ENCODE measurements at places on chromosomes 3 and 15. TPM values are rescaled to one million over a fixed set of nuclear protein-coding genes. Genes with fewer than 3 reads are reported as not detected.

The CCDC39 gene
- total RNA-seq = not detected

The RIOX2 gene
- 22.5 TPM for total RNA-seq

The BTLA gene
- not detected for total RNA-seq

The PIGZ gene
- total RNA-seq = 7.4 TPM

The PLCH1 gene
- 0.40 TPM for total RNA-seq

The TRIM42 gene
- total RNA-seq = not detected

- no peak for ATAC-seq
- H3K4me3 ChIP-seq = peak overlapping the region; percentile 56
- peaks cover 61% of the 10 kb centered on the region for H3K4me1 ChIP-seq
- H3K36me3 ChIP-seq = peaks cover 4% of the 10 kb centered on the region
- no peaks in the 10 kb centered on the region for H3K27me3 ChIP-seq
Measured at GRCh38 chr3:14179114-14179465, 473 bp downstream of the LSM3 start.

DNA sequence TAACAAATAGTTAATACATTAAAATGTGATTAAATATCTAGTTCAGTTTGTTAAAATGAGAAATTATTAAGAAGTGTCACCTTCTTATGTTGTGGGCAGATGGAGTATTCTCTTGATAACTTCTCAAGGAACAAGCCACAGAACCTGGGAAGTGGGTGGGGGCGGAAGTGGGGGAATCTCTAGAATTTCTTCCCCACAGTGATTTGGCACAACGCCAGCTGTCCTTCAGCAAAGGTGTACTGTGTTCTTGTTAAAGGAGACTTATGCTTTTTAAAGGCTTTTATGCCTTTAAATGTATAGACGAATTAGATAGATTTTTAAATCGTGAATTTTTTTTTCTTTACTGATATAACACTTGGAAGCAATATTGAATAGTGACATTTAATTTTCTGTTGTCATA is 42.4 kb downstream of the SEC22A start:
- no peaks in the 10 kb centered on the region for H3K36me3 ChIP-seq
- H3K27me3 ChIP-seq = no peaks in the 10 kb centered on the region
- H3K27ac ChIP-seq = no peak overlapping the region

- no peak overlapping the region for H3K4me3 ChIP-seq
- H3K4me1 ChIP-seq = no peaks in the 10 kb centered on the region
- H3K27ac ChIP-seq = no peak overlapping the region
- ATAC-seq = no peak
- H3K36me3 ChIP-seq = no peaks in the 10 kb centered on the region
- no peaks in the 10 kb centered on the region for H3K27me3 ChIP-seq
Measured at GRCh38 chr3:125202197-125202596, 10.4 kb downstream of the SLC12A8 start.

GRCh38 chr3:94525043-94525442 is 462.2 kb downstream of the NSUN3 start:
- H3K4me1 ChIP-seq = no peaks in the 10 kb centered on the region
- H3K4me3 ChIP-seq = no peak overlapping the region
- H3K27me3 ChIP-seq = no peaks in the 10 kb centered on the region
- no peaks in the 10 kb centered on the region for H3K36me3 ChIP-seq

DNA sequence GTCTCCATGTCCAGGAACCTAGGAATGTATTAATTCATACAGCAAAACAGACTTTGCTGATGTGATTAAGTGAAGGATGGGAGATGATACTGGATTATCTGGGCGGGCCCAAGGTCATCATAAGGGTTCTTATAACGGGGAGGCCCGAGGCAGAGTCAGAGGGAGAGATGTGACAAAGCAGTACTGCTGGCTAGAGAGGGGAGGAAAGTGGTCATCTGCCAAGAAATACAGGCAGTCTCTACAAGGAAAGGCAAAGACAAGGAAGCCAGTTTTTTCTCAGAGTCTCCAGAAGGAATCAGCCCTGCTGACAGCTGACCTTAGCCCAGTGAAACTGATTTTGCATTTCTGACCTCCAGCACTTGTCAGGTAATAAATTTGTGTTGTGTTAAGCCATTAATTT is 66.2 kb upstream of the CORO2B start:
- no peak for ATAC-seq
- no peak overlapping the region for H3K4me3 ChIP-seq
- no peak overlapping the region for H3K27ac ChIP-seq

GRCh38 chr15:85777250-85778106 is 17.2 kb downstream of the KLHL25 start:
- peaks cover 47% of the 10 kb centered on the region for H3K4me1 ChIP-seq
- H3K4me3 ChIP-seq = no peak overlapping the region
- no peaks in the 10 kb centered on the region for H3K27me3 ChIP-seq
- no peaks in the 10 kb centered on the region for H3K36me3 ChIP-seq
- ATAC-seq = no peak
- no peak overlapping the region for H3K27ac ChIP-seq

DNA sequence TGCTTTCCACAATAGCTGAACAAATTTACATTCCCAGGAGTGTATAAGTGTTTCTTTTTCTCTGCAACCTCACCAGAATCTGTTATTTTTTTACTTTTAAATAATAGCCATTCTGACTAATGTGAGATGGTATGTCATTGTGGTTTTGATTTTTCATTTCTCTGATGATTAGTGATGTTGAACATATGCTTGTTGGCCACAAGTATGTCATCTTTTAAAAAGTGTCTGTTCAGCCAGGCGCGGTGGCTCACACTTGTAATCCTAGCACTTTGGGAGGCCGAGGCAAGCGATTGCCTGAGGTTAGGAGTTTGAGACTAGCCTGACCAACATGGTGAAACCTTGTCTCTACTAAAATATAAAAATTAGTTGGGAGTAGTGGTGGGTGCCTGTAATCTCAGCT is 619.3 kb downstream of the SI start:
- no peak overlapping the region for H3K4me3 ChIP-seq
- H3K36me3 ChIP-seq = no peaks in the 10 kb centered on the region
- no peak for ATAC-seq
- H3K27ac ChIP-seq = no peak overlapping the region
- H3K4me1 ChIP-seq = no peaks in the 10 kb centered on the region
- no peaks in the 10 kb centered on the region for H3K27me3 ChIP-seq

- H3K4me1 ChIP-seq = no peaks in the 10 kb centered on the region
- no peaks in the 10 kb centered on the region for H3K27me3 ChIP-seq
- no peak for ATAC-seq
- no peak overlapping the region for H3K4me3 ChIP-seq
- H3K27ac ChIP-seq = no peak overlapping the region
- H3K36me3 ChIP-seq = no peaks in the 10 kb centered on the region
Measured at GRCh38 chr3:146396792-146397191, 72.6 kb downstream of the PLSCR2 start.

DNA sequence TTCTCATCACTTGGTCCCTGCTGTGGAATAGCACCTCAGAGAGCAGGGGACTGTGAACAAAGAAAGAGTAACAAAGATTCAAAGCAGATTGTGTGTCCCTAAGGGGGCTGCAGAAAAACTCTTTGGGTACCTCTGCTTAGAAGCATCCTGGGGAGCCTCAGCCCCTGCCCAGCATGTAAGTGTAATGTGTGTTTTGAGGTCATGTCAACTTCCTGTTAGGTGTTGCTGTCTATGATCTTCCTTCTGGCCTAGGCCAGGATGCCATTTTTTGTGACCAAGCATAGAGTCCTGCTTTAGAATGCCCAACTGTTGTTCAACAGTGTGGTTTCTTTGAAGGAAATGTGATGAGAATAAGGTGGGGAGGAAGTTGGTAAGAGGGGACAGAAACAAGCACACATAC is 77.1 kb upstream of the BCL6 start:
- no peak for ATAC-seq
- H3K27me3 ChIP-seq = no peaks in the 10 kb centered on the region
- no peak overlapping the region for H3K27ac ChIP-seq
